Stimulated activated CD8-positive, alpha-beta memory T cell treated with anti-CD3 and anti-CD28 coated beads, Interleukin-4, amount 100 ng/mL, for 1 hour (primary cell): ENCODE measurements at places on chromosomes 12 and 14.
A peak's percentile ranks its signal among the peaks of the same experiment; 100 is the strongest.

DNA sequence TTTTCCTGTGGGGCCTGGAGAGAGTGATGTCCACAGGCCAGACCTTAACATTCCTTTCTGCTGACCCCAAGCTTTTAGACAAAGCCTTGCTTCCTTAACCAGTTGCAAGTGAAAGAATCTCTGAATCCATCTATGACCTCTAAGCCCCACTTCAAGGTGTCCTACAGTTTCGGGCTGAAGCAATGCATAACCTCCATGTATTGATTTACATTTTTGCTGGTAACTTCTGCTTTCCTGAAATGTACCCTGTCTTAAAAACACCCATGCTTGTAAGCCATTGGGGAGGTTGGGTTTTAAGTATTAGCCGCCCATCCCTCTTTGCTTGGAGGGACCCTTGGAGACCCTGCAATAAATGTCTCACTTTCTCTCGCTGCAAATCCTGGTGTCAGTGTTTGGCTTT, 190.6 kb downstream of the VRK1 start:
- DNase-seq: no peak

DNA sequence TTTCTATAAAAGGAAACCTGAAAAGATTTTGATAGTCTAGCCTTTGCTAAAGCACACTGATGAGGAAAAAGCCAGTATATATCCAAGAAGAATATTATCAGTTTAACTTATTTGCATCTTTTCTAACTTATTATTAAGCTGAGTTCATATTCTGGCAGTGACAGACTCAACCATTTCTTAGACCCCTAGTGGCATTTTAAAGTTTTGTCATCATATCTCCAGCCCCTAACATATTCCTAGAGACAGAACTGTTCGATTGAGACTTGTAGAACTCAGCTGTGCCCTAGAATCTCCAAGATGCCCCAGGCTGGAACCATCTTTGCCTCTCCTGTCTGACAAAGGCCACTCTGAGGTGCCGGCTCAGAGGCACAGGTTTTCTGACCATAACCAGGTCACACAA, 365.6 kb downstream of the NELL2 start:
- DNase-seq: no peak

DNA sequence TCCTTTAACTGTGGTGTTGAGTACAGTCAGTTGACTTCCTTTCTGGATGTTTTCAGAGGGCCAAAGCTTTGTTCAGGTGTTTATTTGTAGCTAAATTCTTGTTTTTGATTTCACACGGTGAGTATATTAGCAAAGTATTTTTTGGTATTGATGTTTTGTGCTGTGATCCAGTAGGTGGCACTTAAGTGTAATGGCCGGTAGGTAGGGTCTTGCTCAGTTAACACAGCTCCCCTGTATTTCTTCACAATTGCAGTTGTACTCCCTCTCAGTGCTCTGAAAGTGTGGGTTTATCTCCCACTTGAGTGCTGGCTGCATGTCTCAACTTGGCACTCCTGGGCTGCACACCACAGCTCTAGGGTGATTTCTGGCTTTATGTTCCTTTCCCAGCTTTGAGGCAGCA, 339.5 kb downstream of the AEBP2 start:
- DNase-seq: no peak

DNA sequence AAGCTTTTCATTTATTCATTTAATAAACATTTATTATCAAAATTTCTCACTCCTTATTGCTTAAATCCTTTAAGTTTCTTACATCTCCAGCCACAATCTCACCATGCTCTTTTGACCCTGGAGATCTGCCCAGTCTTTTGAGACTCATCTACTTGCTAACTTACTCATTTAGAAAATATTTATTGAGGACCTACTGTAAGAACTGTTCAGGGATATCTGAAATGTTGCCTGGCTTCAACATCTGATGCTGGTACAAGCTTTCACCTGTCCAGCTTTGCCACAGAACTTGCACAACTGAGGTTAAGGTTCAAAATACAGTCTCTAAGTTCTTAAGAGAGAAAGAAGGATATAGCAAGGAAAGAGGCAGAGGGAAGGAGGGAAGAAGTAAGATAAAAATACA, 17.5 kb upstream of the GXYLT1 start:
- DNase-seq: no peak

- no peak for DNase-seq
These were observed 137.5 kb downstream of the NRXN3 start for GRCh38 chr14:78307671-78308070.

DNA sequence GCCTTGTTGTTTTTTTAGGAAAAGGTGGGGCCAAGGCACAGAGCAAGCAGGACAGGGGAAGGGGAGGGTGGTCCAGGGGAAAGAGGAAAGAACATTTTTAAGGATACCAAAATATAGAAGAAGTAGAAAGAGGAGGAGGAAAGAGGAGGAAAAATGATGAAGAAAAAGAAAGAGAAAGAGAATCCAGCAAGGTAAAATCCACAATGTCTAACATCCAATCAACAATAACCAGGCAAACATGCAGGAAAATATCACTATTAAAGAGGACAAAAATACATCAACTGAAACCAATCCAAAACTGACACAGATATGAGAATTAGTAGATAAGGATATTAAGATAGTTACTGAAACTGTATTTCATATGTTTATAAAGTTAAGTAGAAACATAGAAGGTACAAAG, 7.0 kb upstream of the TMEM120B start:
- no peak for DNase-seq

GRCh38 chr14:97942921-97943320, 1145.7 kb downstream of the VRK1 start:
- no peak for DNase-seq

- no peak for DNase-seq
These were observed 592.5 kb downstream of the RPL10L start for GRCh38 chr14:46058964-46059563.

DNA sequence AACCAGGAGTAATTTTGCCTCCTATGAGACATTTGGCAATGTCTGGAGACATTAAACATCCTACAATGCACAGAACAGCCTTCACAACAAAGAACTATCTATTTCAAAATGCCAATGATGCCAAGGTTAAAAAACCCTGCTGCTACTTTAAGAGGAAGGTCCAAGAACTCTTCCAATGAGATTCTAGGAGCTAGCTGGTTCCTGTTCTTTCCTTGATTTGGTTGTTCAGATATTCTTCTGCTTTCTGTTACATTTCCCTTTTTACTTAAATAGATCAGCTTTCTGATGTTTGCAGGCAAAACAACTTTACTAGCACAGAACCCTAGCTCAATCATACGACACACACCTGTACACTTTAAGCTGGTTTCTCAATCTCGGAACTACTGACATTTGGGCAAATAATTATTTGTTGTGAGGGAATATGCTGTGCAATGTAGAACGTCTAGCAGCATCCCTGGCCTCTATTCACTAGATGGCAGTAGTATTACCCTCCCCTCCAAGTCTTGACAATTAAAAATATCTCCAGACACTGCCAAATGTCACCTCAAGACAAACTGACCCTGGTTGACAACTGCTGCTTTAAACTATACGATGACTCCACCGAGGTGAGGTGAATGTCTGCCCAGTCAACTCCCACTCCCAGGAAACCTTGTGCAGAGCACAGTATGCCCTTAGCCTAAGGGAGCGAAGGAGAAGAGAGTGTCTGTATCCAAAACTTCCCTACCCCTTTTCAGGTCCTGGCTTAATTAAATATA, 4.4 kb downstream of the BLTP3B start:
- no peak for DNase-seq

GRCh38 chr14:88500611-88501010, 54.2 kb downstream of the PTPN21 start:
- no peak for DNase-seq

DNA sequence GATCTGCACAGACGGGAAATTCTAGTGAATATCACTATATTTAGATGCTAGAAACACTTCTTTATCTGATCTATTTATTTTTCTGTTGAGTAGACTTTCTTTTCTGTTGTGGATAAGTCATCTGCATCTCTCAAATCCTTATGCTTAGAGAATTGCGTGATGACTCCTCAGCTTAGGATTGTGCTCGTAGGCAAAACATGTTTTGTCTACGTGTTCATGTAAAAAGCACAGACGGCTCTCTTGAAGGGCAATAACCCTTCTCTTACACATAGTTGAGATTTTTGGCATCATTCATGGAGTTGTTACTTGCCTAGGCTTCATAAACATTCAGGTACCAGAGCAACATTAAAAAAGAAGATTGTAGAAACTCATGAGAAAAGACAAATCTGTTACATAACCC, 18.6 kb downstream of the PPFIBP1 start:
- DNase-seq: no peak

GRCh38 chr14:89365061-89365801, 51.8 kb downstream of the FOXN3 start:
- peak; percentile 28 for DNase-seq

DNA sequence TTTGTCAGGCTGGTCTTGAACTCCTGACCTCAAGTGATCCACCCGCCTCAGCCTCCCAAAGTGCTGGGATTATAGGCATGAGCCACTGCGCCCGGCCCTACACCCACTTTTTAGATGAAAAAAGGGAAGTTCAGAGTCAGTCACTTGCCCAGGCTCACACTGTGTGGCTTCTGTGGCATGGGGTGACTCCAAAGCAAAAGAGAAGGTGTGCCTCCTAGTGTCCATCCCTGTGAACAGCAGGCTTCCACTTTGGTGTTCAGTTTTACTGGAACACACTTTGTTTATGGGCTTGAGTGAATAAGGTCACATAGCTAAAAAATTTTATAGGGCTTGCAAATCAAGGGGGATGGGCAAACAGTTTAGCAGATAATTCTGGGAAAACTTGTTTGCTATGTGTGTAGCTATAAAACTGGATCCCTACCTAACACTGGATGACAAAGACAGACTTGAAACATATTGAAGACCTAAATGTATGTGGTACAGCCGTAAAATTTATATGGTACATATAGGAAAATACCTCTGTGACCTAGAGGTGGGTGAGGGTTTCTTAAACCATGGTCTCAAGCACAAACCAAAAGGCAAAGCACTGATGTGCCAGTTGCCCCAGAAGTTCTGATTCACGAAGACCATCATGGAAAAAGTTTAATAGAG, 54.9 kb downstream of the EID3 start:
- DNase-seq: peak; percentile 53

GRCh38 chr14:77094672-77095284, 3.3 kb upstream of the CIPC start:
- peak; percentile 56 for DNase-seq

DNA sequence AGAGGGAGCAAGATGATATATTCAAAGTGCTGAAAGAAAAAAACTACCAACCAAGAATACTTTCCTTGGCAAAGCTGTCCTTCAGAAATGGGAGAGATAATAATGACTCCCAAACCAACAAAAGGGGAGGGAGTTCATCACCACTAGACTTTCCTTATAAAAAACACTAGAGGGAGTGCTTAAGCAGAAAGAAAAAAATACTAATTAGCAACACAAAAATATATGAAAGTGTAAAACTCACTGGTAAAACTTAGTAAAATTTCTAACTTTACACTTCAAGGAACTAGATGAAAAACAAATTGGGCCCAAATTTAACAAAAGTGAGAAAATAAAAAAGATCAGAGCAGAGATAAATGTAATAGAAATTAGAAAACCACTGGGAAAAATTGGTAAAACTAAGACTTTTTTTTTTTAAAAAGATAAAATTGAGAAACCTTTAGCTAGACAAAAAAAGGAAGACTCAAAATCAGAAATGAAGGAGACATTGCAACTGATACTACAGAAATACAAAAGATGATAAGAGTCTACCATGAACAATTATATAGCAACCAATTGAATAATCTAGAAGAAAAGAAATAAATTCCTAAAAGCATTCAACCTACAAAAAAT, 60.4 kb upstream of the FAR2 start:
- DNase-seq: no peak

DNA sequence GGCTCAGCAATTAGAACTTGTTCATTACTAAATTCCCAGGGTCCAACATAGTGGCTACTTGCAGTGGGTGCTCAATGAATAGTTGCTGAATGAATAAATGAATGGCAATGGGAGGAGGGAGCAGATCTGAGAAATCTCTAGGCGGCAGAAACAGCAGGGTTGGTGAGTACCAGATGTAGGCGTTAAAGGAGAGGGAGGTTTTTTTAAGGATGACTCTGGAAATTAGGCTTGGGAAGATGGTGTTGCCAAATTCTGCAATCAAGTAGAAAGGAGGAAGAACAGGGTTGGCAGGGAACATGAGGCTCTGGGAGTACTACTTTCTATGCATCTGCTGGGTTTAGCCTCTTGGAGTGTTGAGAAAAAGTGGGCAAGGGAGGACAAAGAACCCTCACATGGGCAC, 207.1 kb downstream of the APAF1 start:
- DNase-seq: no peak

GRCh38 chr14:100405760-100406455, 82.8 kb downstream of the SLC25A47 start:
- no peak for DNase-seq

- no peak for DNase-seq
These were observed 188.3 kb upstream of the BCL2L14 start for GRCh38 chr12:11882301-11883019.

DNA sequence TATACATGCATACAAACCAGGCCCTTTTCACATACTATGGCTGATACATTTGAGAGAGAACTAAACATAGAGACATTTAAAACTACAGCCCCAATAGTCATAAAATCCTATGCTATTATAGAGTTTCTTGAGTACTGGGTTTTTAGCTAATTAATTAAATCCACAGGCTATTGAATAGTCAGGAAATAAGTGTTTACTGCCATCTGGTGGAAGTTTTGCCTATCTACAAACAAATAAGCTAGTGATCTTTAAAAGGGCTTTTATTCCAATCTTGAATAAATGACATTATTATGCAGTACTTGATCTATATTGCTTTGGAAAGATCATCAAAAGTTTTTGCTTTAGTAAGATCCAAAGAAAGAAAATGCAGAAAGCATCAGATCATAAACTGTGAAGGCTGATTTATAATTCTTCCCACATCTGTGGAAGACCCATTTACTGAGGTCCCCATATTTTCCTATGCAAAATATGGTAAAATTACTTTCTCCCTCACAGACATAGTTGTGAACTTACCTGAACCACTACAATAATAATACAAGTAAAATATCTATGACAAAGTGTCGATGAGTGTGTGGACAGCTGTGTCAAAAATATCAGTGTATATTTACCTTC, 131.3 kb downstream of the ITPR2 start:
- DNase-seq: no peak

GRCh38 chr12:64080319-64081007, 141.6 kb downstream of the KICS2 start:
- DNase-seq: no peak

- no peak for DNase-seq
These were observed 96.7 kb downstream of the CEP128 start for GRCh38 chr14:80844872-80845271.

DNA sequence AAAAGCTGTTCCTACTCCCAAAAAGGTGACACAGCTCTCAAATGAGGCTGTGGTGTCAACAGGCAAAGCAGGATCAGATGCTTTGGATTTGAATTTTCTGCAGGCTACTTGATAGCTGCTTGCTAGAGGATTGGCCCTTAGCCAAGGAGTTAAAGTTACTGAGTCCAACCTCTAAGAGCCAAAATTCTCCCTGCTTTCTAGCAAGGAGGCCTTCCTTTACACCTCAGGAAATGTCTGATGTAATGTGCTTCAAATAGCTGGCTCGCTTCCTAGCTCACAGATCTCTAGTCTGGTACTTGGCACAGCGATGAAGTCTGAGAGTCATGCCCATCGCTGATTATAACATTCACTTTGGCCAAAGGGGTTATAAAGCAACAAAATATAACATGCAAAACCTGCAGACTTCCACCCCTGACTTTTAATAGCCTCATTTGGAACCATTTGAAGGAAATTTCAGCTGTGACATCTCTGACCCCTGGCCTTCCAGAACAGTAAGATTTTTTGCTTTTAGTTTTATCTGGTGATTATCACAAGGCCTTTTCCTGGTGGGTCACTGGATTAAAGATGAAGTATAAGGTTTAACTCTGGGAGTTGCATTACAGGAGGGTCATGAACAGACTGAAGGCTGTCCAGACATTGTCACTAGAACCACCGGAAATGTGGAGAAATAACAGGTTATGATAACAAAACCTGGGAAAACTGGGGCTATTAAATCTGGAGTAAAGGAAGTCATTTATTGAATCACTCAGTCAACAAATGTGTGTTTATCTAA, 189.7 kb downstream of the EPS8 start:
- DNase-seq: no peak
